ENCODE measurements at places on chromosomes 3 and 15.

DNA sequence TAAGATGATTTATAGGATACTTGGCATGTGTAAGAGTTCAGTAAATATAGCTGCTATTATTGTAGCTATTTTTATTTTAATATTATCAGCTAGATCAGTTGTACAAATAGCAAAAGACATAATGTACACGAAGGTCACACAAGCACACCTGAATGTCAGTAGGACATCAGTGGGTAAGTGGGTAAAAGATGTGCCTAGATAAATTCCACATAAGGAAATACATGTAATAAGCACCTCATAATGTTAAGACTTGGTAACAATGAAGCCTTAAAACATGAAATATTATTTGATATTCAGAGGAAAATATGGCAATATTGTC lies 41.5 kb downstream of the ABHD2 start:
- no peak for DNase-seq

DNA sequence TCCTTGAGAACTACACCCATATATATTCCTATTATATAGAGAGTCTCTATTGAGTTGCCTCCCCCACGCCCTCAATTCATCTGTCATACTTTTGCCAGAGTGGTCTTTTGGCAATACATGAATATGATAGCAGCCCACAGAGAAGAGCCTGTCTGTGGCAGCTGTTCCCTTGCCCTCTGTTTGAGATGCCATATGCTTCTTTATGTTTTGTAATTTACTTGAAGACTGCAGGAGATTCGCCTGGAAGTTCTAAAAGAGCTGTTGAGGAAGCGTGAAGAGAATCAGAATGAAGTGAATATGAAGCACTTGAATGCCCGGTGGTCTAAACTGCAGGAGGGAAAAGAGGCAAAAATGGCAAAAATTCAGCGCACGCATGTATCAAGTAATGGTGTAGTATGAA lies 27.2 kb downstream of the CFAP91 start:
- no peak for DNase-seq

- DNase-seq = no peak
These were observed 10.0 kb downstream of the PAQR9 start for GRCh38 chr3:142953443-142953842.

GRCh38 chr15:93486407-93487117 lies 397.6 kb upstream of the RGMA start:
- no peak for DNase-seq

GRCh38 chr3:39101022-39101689 lies 6.3 kb downstream of the GORASP1 start:
- DNase-seq = peak; percentile 81

GRCh38 chr3:157109267-157110141 lies 50.4 kb downstream of the CCNL1 start:
- no peak for DNase-seq

GRCh38 chr3:85838921-85839320 lies 880.1 kb downstream of the CADM2 start:
- no peak for DNase-seq

DNA sequence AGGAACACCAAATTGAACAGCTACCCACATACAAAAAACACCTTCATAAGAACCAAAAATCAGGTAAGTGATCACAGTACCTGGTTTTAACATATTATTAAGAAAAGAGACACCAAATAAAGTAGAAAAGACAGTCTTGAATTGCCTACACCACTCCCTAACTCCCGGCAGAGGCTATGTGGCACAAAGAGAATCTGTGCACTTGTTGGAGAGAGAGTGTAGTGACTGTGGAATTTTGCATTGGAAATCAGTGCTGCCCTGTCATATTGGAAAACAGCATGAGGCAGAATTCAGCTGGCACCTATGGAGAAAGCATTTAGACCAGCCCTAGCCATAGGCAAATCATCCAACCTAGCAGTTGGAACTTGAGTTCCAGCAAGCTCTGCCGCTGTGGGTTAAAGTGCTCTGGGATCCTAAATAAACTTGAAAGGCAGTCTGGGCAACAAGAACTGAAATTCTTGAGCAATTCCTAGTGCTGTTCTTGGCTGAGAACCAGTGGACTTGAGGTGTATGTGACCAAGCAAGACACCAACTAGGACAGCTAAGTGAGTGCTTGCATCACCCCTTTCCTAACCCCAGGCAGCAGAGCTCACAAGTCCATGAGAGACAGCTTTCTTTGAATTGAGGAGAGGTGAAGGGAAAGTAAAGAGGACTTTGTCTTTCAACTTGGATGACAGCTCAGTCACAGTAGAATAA lies 969.6 kb upstream of the ALCAM start:
- no peak for DNase-seq

DNA sequence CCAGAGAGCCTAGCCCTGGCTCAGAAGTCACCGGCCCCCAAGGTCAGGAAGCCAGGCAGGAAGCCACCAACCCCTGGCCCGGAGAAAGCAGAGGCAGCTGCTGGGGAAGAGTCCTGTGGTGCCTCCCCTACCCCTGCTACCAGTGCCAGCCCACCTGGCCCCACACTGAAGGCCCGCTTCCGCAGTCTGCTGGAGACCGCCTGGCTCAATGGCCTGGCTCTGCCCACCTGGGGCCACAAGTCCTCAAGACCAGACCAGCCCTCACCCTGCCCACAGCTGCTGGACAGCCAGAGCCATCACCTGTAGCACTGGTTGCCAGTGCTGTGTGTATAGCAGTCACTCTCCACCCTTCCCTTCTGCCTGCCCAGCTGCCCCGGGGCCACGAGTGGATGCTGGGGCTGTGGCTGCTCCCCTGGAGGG lies 9.1 kb downstream of the C15orf39 start:
- no peak for DNase-seq

DNA sequence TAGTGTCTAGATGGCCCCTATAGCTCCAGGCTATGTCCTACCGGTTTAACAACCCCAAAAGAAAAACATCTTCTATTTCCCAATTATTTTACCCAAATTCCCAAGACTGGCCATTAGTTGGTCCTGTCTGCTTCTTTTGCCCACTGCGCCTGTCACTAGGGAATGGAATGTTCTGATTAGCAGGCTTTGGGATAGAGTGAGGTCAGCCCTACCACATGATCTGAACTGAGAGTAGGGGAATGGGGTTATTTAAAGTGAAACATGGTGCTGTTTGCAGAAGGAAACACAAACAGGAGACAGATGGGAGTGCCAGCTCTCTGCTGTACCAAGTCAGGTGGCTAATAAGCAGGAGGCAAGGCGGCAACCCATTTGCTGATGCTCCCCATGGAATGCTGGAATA lies 635.6 kb upstream of the CFAP20DC start:
- no peak for DNase-seq

GRCh38 chr15:33344111-33344510 lies 33.3 kb downstream of the RYR3 start:
- no peak for DNase-seq

- DNase-seq = peak; percentile 43
These were observed 49.7 kb downstream of the SEMA5B start for GRCh38 chr3:122977746-122978466.

DNA sequence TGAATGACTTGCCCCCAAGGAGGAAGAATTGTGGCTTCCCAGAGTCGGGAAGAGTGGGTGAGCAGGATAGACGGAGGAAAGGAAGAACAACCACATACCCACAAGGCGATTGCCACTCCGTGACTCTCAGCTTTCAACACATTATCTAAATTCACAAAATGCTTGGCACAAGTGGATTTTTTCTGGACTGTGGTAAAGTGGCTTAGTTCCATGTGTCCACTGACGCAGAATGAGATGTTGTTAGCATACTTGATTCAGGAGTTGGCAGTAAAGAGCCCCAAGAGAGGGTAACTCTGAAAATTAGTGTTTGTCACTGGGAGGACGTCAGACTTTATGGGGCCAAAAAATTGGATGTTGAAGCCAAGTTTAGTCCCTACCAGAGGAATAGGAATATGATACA lies 198.8 kb upstream of the CTNNB1 start:
- no peak for DNase-seq

DNA sequence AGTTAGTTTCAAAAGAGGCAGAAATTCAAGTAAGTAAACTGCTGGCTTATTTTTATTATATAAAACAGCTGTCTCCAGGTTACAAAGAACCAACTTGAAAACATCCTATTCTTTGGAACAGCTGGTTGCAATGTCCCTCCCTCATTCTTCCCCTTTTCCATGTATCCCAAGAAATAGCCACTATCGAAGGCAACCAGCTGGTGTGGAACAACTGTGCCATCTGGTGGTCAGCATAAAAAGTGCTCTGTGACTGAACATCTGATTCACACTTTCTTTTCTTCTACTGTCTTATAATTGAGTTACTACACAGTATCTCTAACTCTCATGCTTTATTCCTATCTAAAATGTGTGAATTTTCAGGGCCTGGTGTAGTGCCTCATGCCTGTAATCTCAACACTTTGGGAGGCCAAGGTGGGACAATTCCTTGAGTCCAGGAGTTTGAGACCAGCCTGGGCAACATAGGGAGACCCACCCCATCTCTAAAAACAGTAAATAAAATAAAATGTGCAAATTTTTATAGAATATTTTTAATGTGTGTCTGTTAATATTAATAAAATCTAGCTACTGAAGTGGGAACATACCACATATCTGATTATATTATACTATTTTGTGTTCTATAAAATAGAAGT lies 9.6 kb downstream of the OSBPL11 start:
- peak; percentile 80 for DNase-seq

DNA sequence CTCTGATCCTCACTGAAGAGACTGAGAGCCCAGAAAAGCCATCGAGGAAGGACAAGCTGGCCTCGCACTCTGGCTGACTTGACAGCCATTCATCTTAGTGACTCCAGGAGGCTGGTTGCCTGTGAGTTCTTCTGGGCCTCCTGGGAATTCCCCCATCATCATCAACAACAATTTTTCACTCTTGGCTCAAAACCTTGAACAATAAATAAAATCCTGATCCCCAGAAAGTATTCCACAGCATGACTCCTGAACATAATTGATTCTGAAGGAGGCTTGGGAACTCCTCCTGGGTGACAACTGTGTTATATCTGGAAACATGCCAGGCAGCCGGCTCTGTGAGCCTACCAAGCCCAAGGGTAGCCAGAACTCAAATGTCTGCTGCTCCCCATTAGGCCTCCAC lies 188.6 kb downstream of the SHQ1 start:
- DNase-seq = no peak

GRCh38 chr3:104291878-104292277 lies 1074.8 kb upstream of the ALCAM start:
- peak; percentile 11 for DNase-seq

DNA sequence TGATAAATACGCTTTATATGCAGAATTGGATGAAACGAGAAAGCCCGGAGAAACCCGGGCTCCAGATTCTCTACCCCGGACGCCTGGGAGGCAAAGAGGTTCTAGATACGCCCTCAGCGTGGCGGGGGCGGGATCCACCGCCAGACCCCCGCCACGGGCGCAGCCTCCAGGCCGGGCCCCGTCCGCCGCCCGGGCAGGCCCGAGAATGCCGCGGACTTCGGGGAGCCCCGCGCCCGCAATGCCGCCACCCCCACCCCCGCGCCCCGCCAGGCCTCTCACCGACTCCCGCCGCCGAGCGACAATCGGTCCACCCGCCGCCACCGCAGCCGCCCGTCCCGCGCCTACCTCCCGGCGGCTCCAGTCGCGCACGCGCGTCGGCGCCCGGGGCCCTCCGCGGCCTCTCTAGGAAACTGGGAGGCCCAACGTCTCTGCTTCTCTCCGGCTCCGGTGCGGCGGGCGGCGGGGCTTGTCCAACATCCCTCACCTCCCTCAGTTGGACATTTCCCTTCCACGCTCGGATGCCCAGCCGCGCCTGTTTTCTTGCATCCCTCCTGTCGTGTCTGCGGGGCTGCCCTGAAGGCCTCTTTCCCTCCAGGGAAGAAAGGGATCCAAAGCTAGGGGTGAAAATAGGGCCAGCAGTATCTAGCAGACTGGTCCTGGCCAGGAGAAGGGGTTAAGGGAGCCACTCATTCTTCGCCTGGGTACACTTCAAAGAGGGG lies at the start of gene ZNF445:
ZNF445 (minus strand) TSS at position 359 of the 719 bp plus-strand sequence. CDS start 22,121 bp downstream, outside the sequence.
- DNase-seq = peak; percentile 96

GRCh38 chr3:123371426-123371825 lies 77.5 kb downstream of the ADCY5 start:
- DNase-seq = no peak

GRCh38 chr3:12869035-12869621 lies 27.8 kb upstream of the RPL32 start:
- DNase-seq = peak; percentile 33

DNA sequence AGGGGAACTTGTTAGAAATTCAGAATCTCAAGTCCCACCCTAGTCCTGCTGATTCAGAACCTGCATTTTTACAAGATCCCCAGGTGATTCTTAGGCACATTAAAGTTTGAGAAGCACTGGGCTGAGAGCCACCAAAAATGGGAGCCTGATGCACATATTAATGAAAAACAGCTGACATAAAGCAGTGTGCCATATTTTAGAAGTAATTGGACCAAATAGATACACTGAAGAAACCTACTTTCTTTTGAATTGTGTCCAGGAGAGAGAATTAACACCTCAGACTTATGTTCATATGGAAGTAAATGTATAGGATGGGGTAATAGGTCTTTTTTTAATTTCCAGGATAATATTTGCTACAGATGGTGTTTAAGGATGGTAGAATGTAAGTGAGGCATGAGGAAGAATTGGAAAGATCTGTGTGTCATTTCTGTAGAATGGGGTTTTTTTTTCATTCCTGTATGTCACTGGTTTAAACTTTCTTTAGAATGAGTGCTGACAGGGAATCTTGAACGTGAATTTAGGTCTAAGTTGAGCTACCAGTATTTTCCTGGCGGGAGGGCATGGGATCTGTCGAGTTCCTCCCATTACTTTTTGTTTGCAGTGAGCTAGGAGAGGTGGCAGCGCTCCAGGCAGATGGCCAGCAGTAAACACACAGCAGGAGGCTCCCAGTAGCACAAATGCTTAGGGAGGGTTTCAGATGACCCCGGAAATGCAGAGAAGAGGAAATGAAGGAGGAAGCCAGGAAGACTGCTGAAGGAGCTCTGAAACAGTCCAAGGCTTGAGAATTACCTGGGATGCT lies 185.6 kb downstream of the PLCL2 start:
- DNase-seq = no peak

GRCh38 chr3:46412786-46413298 lies 5.8 kb downstream of the CCRL2 start:
- no peak for DNase-seq

DNA sequence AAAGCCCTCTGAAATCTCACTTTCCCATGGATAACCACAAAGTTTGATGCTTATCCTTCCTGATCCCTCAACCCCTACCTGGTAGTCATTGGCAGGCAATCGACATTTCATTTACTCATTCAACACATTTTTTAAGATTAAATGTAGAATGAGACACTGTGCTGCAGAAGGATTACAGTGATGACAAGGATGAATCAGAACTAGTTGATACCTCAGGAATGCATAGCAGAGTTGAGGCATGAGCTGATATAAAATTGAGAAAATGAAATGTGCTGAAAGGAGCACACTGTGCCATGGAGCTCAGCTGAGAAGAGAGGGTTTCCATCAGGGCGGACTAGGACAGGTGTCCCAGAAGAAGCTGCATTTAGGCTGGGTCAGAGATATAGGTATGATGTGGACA lies 48.9 kb upstream of the ACTL6A start:
- peak; percentile 14 for DNase-seq

- DNase-seq = no peak
These were observed 19.8 kb upstream of the GP9 start for GRCh38 chr3:129040579-129041300.

DNA sequence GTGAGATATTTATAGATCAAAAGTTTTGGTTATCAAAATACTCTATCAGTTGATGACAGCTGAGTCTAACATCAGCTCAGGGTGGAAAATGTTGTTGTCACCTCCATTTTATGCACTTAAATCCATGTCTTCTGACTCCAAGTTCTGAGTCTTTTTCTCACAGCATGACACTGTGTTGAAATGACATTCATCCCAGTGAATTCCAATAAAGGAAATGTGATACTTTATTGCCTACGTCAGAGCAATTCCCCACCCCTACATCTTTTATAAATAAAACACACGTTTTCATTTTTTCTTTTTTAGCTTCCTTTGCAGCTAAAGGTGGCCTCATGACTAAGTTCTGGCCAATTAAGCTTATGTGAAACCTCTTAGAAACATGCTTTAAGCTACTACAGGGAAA lies 10.7 kb downstream of the DRD3 start:
- DNase-seq = no peak

All from GM03348 (cell line).